ENCODE measurements at places on chromosomes 13 and 19.

DNA sequence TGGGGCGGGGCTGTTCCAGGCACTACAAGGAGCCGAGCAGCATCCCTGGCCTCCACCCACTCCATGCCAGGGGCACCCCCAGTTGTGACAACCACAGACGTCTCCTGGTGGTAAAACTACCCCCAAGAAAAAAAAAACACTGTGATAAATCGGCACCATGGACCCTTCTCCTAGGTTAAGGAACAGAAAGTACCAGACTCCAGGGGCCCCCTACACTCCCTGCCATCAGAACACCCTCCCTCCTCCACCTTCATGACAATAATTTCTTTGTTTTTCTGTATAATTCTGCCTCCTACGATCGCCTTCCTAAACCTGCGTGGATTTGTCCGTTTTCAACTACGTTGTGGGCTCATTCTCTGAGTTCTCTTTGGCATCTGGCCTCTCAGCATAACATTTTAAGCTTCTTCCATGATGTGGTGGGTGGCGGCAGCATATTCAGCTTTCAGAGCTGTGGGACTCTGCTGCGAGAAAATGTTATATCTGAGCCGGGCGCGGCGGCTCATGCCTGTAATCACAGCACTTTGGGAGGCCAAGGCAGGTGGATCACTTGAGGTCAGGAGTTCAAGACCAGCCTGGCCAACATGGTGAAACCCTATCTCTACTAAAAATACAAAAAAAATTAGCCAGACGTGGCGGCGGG, 8.6 kb downstream of the TLE2 start:
- no peak for DNase-seq

DNA sequence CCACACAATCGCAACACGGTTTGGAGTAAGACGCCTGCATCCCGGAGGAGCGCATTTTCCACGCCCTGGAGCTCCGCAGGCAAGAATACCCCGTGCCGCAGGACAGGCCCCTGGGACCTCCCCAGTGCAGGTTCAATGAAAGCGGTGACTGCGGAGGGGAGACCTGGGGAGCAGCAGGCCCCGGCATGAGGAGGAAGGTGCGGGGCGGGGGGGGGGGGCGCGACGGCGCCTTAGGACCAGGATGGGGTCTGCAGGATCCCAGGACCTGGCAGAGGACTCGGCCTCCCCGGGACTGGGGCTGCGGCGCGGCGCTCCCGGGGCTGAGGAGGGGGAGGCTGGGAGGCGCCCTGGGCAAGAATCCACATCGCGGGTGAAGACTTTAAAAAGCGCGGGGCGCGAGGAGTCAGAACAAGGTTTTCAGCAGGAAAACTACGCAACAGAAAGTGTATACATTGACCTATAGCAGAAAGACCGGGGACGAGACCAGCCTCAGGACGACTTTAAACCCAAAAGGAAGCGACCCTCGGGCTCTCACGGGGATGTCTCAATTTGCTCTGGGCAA, 432 bp downstream of the ZNF611 start:
- DNase-seq: no peak

DNA sequence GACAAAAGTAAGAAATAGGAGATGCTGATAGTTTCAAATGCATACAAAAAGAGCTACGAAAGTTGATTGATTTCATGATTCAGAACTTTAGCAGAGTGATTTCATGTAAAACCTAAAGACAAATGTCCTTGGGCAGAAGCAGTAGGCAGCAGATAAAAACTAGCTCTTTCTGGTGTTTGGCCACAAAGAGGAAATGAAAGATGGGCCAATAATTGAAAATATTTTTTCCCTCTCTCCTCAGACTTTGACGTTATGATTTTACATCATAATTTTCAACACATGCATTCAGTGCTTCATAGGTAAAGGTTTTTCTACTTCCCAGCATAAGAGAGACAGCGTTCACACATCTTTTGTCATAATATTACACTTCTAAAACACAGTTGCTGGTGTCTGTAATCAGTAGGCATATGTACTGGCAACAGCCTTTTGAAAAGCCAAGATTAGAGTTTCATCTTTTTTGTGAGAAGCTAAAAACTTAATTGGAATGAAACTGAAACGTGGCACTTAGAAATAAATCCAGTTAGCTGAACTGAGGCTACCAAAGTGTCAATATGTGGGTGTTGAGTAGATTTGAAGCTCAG, 9.3 kb downstream of the SCEL start:
- DNase-seq: peak; percentile 30

DNA sequence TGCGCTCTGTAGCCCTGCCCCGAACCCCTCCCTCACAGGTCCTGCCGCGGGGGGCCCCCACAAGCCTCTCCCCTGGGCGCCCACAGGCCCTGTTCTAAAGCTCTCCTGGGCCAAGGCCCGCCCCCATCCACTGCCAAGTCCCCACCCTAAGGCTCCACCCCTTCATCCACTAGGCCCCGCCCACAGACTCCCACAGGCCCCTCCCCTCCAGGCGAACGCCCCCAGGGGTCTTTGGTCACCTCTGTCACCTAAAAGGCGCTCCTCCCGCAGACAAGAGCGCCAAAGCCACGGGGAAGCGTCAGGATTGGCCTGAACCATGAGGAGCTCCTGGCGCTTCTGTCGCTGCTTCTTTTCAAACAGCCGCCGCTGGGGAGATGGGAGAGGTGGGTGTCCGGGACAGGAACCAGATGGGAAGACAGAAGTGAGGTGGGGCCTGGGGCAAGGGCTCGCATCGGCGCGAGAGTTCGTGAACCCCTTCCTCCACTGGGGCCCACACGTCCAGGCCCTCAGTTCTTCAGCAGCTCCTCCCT, 2.3 kb downstream of the TULP2 start:
- no peak for DNase-seq

DNA sequence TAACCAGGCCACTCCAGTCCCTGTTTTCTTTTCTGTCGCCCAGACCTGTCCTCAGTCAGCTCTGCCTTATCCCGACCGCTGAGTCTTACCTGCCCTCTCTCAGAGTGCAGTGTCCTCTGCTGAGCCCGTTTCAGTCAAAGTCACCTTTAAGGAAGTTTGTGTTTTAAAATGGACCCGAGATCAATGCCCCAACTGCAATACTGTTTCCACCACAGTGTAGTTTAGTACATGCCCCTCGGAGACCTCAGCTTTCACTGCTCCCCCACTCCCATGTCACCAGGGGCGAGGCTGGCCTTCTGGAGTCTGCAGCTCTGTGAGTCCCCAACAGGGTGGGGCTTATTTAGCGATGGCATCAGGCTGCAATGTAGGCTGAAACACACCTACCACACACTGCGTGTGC, 248.4 kb upstream of the TSHZ3 start:
- no peak for DNase-seq
